ENCODE measurements at places on chromosomes 13 and 19.
A peak's percentile ranks its signal among the peaks of the same experiment; 100 is the strongest.

DNA sequence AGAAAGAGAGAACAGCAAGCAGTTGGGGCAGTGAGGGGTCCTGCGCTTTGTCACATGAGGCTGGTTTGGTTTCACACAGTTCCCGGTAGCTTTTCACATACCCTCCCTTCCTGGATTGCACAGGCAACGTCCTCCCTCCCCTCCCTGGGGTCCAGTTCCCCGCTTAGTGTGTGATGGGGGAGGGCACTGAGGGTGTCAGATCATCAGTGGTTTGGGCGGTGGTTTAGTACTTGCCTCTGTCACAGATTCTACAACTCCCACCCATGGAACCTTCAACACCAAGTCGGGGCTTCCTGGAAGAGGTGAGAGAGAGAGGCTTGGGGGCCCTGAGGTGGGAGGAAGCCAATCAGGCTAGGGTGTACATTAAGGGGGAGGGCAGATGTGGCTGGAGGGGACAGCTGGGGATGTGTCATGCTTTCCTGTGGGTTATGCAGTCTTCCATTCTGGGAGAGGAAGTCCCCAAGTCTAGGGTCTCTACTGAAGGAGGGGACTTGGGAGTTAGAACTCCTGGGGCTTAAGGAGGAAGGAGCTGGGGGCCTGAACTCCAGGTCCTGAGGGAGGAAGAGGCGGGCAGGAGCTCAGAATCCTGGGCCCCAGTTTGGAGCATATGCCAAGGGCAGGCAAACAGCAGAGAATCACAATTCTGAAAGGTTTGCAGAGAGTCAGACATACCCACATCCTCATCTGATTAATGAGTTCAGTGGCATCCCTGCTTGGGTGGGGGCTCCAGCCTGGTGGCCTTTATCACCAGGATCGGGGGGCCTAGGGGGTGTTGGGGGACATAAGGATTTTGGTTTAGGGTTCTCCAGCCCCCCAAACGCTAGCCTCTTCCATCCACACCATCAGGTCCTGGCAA, at the start of gene NKG7:
Gene NKG7, minus strand, starts transcription at position 6 of the 856 bp plus-strand sequence. CDS start 119 bp downstream, outside the sequence.
- peak; percentile 50 for DNase-seq

DNA sequence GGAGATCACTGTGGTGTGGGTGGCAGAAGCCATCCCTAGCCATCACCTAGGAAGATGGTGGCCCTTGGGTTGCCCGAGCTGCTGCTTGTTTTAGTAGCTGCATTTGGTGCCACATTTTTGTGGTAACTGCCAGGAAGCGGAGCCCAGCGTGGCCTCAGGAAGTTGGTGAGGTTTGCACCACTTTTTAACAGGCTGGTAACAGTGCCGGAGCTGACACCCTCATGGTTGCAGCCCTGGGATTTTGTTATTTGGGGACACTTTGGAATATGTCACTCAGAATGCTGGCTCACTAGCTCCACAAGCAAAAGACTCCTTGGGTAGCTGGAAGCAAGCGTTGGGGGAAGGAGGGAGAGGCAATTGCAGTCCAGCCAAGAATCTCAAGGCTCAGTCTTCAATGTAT, 22.1 kb downstream of the ACTN4 start:
- DNase-seq: no peak

DNA sequence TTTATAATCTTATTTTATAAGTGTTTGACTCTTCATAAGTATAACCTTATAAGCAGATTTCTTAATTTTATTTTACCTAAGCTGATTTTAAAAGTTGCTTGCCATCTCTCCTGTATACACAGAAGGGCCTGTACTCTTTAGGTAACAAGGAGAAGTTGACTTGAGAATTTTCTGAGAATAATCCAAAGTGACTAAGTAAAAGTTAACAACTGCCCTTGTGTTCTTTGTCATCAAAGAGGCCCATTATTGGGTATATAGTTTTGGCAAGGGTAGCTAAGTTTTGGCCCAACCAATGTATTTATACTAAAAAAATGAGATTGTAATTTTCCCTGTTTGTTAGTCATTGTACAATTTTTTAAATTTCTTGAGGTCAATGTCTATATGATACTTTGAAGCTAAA, 3.2 kb downstream of the LCP1 start:
- DNase-seq: no peak

DNA sequence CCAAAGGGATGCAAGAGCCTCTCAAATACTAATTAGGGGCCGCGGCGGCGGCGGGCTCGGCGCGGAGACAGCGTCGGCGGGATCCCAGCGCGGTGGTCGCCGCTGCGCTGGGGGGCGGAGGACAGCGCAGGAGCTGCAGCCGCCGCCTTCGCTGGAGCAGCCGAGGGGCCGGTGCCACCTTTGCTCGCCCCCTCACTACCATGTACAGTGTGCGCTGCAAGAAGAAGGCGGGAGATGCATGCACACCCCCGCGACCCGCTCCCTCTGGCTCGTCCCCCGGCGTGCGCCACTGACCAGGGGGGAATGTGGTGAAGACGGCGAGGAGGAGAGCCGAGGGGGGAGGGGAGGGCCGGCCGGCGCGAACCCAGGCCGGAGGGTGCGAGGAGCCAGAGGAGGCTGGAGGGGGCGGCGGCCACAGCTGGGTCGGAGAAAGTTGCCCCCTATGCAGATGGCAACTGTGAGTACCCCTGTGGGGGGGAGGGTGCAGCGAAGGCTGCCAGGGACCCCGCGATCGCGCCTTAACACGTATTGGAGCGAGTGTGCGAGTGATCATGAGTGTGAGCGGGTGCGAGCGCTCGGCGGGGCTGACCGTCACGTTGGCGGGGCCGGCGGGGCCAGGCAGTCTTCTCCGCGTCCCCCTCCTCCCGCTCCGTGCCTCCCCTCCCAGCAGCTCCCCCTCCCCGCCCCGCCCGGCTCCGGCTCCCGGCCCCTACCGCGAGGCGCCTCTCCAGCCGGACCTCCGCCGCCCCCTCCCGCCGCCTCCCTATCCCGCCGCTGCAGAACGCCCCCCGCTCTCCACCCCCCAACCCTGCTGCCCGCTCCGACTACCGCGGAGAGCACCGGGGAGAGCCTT, 808 bp downstream of the SLITRK5 start:
- DNase-seq: no peak

GRCh38 chr19:1471010-1471514, 8.0 kb downstream of the C19orf25 start:
- no peak for DNase-seq

DNA sequence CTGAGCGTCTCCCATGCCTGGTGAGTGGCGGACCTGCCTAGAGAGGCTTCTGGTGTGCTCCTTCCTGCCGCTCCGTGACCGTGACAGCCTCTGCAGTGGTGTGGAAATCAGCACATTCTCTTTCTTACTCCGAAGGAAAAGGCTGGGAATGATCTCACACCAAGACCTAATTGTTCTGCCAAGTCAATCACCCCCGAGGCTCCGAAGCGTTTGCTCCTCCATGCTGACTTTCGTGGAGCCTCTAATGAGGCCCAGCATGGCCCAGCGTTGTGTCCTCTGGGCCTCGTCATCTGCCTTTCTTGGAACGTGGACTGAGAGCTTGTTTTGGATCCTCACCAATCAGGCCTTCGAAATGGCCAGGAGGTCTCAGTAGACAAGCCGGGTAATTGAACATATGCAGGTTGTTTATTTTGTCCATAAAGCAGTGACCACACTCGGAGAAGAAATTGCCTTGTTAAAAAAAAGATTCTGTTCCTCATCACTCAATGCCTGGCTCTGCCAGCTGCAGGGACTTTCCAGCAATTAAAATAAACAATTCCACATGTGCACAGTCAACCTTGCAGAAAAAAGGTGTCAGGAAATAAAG, 107.1 kb downstream of the UBL3 start:
- no peak for DNase-seq

DNA sequence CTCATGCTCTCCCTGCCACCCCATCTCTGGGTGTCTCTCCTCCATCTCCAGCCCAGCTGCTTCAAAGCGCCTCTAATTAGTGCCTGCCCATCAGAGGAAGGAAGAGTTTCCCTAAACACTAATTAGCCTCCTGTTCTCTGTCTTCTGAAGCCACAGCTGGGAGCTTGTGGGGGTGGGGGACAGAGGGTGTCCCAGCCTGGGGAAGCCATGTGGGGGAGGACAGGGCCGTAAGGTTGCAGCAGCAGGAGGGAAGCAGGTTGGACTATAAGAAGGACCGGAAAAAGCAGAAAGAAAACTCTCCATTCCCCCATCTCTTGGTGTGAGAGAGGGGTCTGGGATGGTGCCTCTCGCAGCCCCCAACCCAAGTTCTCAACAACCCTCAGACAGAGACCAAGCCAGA, 26.2 kb downstream of the SLC8A2 start:
- DNase-seq: no peak

DNA sequence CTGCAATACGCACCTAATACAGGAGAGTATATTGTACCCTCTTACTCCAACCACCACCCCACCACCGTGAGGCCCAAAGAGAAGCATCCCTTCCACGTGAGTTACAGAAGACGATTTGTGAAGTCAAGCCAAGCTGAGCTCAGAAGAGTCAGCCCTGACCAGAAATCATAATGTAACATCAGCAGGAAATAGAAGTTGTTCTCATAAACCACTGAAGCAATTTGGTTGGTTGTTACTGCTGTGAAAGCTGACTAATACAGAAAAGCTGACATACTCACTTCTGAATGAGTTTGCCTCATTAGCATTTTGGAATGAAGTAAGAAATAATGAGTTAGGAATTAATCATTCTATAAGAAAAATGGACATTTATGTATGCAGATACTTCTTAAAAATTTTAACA, 749.4 kb upstream of the SLC10A2 start:
- DNase-seq: no peak

DNA sequence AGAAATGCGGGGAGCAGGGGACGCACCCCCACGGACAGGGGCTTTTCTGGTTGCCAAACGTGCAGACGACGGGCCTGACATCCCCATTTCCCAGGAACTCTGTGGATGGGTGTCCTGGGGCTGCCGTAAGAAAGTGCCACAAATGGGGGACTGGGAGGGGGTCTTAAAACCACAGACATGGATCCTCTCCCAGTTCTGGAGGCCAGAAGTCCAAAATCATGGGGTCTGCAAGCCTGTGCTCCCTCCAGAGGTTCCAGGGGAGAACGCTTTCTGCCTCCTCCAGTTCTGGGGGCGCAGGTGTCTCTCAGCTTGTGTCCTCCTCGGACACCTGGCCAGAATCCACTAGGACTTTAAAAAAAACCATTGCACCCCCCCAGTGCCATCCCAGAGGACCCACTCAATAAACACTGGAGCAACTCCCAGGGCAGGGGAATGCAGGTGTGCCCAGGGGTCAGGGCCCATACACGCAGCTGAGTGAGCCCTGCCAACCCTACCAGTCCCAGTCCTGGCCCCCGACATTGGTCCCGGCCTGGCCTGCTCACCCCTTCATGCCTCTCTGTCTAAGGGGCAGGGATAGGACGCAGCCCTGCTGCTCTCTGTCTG, 103.9 kb downstream of the GADD45B start:
- DNase-seq: no peak

- DNase-seq: no peak
These were observed 118.8 kb upstream of the SPATA13 start for GRCh38 chr13:24041651-24042225.

- no peak for DNase-seq
These were observed 102.3 kb upstream of the ABCC4 start for GRCh38 chr13:95403349-95404140.

DNA sequence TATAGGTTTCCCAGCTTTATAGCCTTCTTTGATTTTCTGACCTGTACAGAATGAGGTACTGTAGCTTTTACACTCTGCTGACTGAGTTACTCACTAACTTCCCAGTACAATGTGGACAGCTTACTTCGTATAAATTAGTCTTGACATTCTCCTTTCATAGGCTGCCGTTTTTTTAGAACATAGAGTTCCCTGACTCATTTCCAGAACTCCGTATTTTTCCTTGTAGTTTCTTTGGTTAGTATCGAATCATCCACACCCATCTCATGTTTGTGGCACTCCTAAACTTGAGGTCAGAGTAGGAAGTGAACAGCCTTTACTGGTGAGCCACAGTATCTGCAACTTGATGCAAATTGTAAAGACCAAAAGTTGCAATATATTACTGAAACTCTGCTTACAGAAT, 303.9 kb downstream of the SLITRK5 start:
- no peak for DNase-seq

GRCh38 chr19:55446060-55446459, 3.0 kb upstream of the SHISA7 start:
- no peak for DNase-seq

- no peak for DNase-seq
These were observed 9.9 kb downstream of the RFX2 start for GRCh38 chr19:6100284-6100915.

DNA sequence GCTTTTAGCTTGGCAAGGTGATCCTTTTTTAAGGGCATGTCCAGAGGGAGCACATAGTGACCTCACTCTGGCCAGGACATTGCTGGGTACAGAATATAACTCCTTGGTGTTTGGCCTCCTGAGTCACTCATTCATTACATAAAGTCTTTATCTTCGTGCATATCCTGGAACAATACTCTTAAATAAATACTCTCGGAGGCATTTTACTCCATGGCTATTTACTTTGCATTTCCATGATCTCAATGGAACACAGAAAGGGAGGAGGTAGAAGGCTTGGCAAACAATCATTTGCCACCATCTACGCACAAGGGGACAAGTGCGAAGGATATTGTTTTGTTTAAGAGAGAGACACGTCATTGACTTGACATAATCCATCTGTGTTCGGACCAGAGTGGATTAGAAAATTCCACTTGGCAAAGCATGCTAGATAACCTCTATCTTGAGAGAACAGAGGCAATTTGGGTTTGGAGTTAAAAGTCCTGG, 210.0 kb downstream of the IRS2 start:
- DNase-seq: no peak

GRCh38 chr13:112172641-112173251, 105.8 kb downstream of the SOX1 start:
- no peak for DNase-seq

DNA sequence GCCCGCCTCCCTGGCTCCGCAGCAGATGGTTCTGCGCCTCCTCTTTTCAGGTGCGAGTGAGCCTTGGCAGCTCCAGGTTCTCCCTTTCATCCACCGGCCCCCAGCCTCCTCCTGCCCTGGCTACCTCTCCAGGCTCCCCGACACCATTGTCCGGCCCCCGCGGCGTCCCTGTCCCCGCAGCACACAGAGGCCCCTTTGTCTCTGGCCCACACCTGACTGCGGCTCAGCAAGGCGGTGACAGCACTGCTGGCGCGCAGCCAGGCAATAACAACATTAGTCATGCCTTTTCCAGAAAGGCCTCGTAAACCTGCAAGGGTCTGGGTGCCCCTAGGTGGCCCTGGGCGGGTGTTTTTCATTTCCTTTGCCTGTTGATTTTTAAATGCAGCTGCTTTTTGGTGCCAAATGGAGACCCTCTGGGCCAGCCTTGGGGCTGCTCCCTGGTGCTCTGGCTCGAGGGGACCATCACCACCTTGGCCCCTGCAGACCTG, 73.2 kb upstream of the MEDAG start:
- no peak for DNase-seq

GRCh38 chr19:51469162-51469561, 9.2 kb upstream of the CEACAM18 start:
- DNase-seq: no peak

DNA sequence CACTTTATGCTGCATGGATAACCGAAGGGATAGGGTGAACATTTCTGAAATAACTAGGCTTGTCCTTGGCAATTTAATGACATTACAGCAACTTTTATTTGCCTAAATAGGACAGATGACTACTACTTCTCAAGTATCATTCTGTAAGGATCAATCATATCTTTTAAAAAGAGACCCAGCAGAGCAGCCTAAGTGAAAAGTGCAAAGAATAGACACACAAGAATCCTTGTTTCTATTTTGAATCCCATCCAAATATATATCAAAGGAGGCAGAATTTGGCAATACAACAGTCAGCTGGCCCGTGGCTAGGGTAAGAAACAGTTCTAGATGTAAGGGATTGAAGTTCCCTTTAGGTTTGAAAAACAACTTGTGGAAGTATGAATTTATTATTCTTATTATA, 6.9 kb downstream of the THSD1 start:
- no peak for DNase-seq

- DNase-seq: no peak
These were observed 180.5 kb upstream of the PCDH9 start for GRCh38 chr13:67410645-67411044.

All from activated T-helper 1 cell treated with anti-CD3 and anti-CD28 coated beads, Interleukin-2, amount 50 U/mL, for 16 hours (primary cell).